ENCODE measurements at places on chromosomes 11 and 22. TPM values are rescaled to one million over a fixed set of nuclear protein-coding genes. Genes with fewer than 3 reads are reported as not detected.

DNA sequence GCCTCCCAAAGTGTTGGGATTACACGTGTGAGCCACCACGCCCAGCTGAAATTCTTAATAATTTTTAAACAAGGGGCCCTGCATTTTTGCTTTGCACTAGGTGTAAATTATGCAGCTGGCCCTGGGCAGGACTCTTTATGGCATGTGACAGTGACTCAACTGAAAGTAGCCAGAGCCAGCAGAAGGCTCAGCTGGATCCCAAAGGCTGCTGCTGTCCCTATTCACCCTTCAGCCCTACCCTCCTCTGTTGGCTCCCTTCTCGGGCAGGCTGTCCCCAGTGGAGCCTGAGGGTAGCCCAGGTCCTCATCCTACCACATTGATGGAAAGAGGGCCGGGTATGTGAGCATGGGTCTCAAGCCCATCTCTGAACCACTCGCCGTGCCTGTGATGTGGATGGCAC, 45.6 kb downstream of the CD82 start:
- no peak overlapping the region for H3K27ac ChIP-seq
- H3K4me3 ChIP-seq = no peak overlapping the region
- H3K4me1 ChIP-seq = peaks cover 16% of the 10 kb centered on the region
- DNase-seq = no peak

DNA sequence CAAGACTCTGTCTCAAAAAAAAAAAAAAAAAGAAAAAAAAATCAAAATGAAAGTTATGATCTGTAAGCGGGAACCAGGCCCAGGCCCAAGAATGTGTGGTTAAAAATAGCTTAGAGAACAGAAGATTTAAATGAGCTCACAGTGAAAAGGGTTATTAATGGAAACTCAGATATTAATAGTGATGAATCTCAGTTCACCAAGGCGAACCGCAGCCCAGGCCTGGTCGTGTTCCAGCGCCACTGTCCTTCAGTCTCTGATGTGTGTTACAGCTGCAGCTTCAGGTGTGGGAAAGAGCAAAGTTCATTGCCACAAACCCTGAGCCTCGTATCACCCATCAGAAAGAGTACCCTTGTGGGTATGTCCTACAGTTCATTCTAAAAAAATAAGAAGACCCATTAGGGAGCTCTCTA, 107.1 kb downstream of the GAB2 start:
- no peak for DNase-seq
- H3K4me1 ChIP-seq = peaks cover 9% of the 10 kb centered on the region
- no peaks in the 10 kb centered on the region for H3K36me3 ChIP-seq
- no peaks in the 10 kb centered on the region for H3K27me3 ChIP-seq

DNA sequence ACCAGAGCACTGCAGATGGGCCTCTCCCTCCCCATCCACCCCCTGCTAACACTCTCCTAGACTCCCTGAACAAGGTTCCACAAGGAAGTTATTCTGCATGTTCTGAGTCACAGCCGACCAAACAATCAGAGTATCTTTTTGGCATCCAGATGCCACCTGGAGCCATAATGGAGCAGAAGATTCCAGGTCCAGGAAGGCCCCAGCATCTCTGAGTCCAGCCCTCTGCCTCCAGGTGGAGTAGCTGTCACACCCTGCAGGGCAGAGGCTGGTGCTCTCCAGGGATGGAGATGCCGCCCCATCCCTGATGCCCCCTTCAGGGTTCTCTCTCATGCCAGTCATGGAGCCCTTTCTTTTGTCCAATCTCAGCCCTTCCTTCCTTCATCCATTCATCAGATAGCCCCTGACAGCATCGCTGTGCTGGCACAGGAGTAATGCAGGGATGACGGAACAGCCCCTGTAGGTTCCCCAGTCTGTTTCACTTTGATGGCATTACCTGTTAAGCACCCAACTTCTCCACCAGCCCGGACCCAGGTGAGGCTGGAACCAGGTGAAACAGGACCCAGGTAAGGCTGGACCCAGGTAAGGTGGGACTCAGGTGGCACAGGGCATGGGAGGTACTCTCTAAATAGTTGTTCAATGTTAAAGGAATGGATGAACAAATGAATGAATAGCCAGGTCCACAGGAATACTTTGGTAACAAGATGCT, 20.1 kb upstream of the TSKU start:
- DNase-seq = no peak
- H3K27me3 ChIP-seq = peaks cover 3% of the 10 kb centered on the region
- H3K36me3 ChIP-seq = peaks cover 3% of the 10 kb centered on the region
- H3K4me3 ChIP-seq = no peak overlapping the region
- H3K27ac ChIP-seq = no peak overlapping the region

- no peak overlapping the region for H3K4me3 ChIP-seq
- no peaks in the 10 kb centered on the region for H3K4me1 ChIP-seq
- H3K36me3 ChIP-seq = no peaks in the 10 kb centered on the region
- H3K27me3 ChIP-seq = peaks cover 11% of the 10 kb centered on the region
- no peak overlapping the region for H3K27ac ChIP-seq
- DNase-seq = no peak
These were observed 621.5 kb upstream of the B3GAT1 start for GRCh38 chr11:135033540-135033939.

DNA sequence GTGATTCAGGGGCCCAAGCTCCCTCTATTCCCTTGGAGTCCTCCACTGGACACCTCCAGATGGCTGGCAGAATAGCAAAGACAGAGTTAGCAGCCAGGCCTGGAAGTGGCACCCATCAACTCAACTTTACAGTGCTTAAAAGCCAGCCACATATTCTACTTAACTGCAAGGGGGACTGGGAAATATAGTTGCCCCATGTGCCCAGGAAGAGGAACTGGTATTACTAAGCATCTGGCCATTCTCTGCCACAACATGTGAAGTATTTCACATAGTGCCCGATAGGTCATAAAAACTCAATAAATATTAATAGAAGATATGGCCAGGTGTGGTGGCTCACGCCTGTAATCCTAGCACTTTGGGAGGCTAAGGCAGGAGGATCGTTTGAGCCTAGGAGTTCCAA, 5.5 kb upstream of the IL10RA start:
- H3K36me3 ChIP-seq = no peaks in the 10 kb centered on the region
- peaks cover 1% of the 10 kb centered on the region for H3K4me1 ChIP-seq
- no peak overlapping the region for H3K27ac ChIP-seq
- no peak overlapping the region for H3K4me3 ChIP-seq
- H3K27me3 ChIP-seq = peaks cover 44% of the 10 kb centered on the region

- peaks cover 31% of the 10 kb centered on the region for H3K36me3 ChIP-seq
- DNase-seq = no peak
- no peak overlapping the region for H3K27ac ChIP-seq
- H3K27me3 ChIP-seq = no peaks in the 10 kb centered on the region
- H3K4me1 ChIP-seq = peaks cover 18% of the 10 kb centered on the region
These were observed 4.7 kb downstream of the EIF1AD start for GRCh38 chr11:65997286-65997685.

DNA sequence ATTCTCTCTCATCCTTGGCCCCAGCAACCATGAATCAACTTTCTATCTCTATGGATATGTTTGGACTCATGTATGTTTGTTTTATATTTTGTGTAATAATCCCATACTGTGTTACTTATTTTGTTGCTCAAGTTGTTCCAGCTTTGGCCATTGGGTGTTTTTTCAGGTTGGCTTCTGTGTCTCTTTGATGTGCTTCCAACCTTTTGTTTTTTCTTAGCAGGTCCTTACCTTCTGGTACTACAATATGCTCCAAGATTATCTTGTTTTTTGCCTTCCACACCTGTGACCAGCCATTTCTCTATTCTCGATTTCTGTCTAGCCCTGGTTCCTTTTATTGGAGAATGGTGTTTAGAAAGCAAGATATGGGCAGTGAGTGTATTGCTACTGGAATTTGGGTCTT, 14.2 kb downstream of the GVQW3 start:
- H3K4me1 ChIP-seq = no peaks in the 10 kb centered on the region
- DNase-seq = no peak
- H3K36me3 ChIP-seq = no peaks in the 10 kb centered on the region
- H3K27me3 ChIP-seq = no peaks in the 10 kb centered on the region

DNA sequence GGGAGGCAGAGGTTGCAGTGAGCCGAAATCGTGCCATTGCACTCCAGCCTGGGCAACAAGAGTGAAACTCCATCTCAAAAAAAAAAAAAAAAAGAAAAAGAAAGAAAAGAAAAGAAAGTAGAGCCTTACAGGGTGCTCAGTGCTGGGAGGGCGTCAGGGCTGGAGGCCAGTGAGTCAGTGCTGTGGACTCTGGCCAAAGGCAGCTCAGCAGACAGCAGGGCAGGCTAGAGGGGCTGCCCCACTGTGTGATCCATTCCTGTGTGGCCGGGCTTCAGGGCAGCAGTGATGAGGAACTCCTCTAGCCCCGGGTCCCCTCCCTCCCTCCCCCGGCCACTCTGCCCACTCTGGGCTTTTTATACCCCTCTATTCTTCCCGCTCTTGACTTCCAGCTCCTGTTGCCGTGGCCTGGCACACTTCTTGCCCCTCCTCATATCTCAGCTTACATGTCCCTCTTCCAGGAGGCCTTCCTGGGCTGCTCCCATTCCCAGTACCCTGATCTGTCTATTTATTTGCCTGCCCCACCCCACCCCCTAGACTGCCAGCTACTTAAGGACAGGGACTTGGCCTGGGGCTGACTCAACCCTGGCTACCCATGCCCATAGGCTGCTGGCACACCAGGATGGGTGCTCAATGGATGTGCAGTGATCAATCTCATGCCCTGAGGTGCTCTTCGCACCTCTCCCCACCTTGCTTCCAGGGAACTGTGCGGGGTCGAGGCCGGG, 10.1 kb downstream of the SYT12 start:
- H3K4me3 ChIP-seq = peak overlapping the region; percentile 26
- H3K27ac ChIP-seq = peak overlapping the region; percentile 92
- H3K27me3 ChIP-seq = no peaks in the 10 kb centered on the region
- H3K36me3 ChIP-seq = no peaks in the 10 kb centered on the region
- H3K4me1 ChIP-seq = peaks cover 63% of the 10 kb centered on the region
- peak; percentile 91 for DNase-seq

GRCh38 chr11:21895686-21896085, 297.2 kb upstream of the ANO5 start:
- no peaks in the 10 kb centered on the region for H3K4me1 ChIP-seq
- DNase-seq = no peak
- H3K27me3 ChIP-seq = no peaks in the 10 kb centered on the region
- no peaks in the 10 kb centered on the region for H3K36me3 ChIP-seq
- no peak overlapping the region for H3K27ac ChIP-seq

DNA sequence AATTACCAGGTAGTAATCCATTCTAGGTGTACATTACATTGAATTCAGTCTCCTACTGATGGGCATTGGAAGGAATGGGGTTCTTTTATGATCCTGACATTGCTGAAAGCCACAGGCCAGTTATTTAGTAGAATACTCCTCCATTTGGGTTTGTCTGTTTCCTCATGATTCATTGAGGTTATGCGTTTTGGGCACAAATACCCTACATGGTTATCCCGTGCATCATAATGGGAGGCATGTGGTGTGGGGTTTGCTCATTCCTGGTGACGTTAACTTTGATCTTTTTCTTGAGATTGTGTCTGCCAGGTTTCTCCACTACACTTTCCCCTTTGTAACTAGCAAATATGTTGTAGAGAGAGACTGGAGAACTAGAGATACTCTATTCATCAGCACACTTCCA, 5.5 kb downstream of the FOLR3 start:
- no peaks in the 10 kb centered on the region for H3K4me1 ChIP-seq
- no peak overlapping the region for H3K4me3 ChIP-seq
- no peak overlapping the region for H3K27ac ChIP-seq
- peaks cover 20% of the 10 kb centered on the region for H3K27me3 ChIP-seq
- H3K36me3 ChIP-seq = no peaks in the 10 kb centered on the region

DNA sequence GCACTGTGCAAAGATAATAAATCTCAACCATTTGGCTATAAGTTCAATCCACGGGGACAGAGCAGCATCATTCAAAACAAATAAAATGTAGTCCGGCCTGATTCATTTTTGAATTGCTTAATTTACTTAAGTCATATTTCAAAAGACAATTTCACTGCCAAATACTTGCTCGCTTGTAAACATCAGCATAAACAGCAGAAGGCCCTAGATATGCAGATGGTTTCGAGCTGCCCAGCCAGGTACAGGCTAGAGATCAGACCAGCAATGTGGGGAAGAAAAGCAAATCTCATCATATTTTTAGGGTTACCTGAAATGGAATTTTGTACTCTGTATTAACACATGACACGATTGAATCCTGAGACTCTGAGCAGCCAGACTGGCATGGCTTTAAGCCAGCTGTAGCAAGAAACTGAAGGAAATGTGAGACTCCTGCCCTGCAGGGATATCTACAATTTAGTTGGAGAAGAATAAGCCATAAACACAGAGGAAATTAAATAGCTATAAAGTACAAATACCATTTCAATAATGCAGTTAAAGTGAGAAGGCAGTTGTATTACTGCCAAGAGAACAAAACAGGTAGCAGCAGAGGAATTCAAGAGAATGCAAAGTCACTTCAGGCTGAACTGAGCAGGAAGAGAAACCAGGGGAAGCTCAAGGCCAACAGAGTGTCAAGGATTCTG, 440.3 kb downstream of the ETS1 start:
- peaks cover 8% of the 10 kb centered on the region for H3K4me1 ChIP-seq
- no peaks in the 10 kb centered on the region for H3K36me3 ChIP-seq
- H3K27ac ChIP-seq = peak overlapping the region; percentile 9
- peaks cover 14% of the 10 kb centered on the region for H3K27me3 ChIP-seq
- no peak overlapping the region for H3K4me3 ChIP-seq
- DNase-seq = no peak

DNA sequence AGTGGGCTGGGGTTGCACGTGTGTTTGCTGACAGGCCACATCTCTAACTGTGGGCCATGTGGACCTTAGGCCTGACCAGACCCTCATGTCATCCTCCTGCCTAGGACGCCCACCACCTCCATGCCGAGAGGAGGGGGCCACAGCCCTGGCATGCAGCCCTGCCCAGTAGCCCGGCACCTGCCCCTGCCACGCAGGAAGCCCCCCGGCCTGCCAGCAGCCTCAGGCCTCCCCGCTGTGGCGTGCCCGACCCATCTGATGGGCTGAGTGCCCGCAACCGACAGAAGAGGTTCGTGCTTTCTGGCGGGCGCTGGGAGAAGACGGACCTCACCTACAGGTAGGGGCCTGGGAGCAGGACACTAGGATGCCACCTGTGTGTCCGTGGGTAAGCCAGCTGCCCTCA, 6.4 kb downstream of the MMP11 start:
- peaks cover 3% of the 10 kb centered on the region for H3K36me3 ChIP-seq
- H3K4me1 ChIP-seq = peaks cover 52% of the 10 kb centered on the region

OR10A4 gene
- not detected for total RNA-seq

MFNG gene
- total RNA-seq = 1.5 TPM

NDUFS3 gene
- total RNA-seq = 102 TPM

NFAM1 gene
- total RNA-seq = not detected

TMEM86A gene
- total RNA-seq = 7.6 TPM

MRPL17 gene
- 49.8 TPM for total RNA-seq

C11orf91 gene
- 0.75 TPM for total RNA-seq

PRR33 gene
- not detected for total RNA-seq
